Esophagus squamous epithelium (tissue), 5 donors: ENCODE measurements at places on chromosomes 7 and 10. TPM values are rescaled to one million over a fixed set of nuclear protein-coding genes. Genes with fewer than 3 reads are reported as not detected.

DNA sequence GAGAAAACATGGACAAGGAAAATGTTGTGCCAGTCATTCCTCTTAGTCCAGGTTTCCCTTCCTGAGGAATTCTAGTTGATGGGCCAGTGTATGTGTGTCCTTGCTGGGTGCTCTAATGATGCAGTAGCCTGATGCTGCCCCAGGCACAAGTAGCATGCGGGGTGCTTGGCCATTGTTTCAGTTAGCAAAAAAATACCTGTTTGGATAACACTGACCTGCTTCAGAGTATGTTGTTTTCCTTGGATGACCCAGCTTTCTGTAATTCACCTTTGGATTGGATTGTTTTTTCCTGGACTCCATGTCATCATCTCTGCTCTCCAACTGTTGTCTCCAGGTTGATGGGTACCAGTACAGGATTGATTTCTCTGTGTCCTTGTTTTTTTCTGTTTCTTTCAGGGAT is 169.2 kb downstream of the SND1 start:
- DNase-seq = no peak

GRCh38 chr7:81707966-81708365 is 61.9 kb downstream of the HGF start:
- no peak for DNase-seq

DNA sequence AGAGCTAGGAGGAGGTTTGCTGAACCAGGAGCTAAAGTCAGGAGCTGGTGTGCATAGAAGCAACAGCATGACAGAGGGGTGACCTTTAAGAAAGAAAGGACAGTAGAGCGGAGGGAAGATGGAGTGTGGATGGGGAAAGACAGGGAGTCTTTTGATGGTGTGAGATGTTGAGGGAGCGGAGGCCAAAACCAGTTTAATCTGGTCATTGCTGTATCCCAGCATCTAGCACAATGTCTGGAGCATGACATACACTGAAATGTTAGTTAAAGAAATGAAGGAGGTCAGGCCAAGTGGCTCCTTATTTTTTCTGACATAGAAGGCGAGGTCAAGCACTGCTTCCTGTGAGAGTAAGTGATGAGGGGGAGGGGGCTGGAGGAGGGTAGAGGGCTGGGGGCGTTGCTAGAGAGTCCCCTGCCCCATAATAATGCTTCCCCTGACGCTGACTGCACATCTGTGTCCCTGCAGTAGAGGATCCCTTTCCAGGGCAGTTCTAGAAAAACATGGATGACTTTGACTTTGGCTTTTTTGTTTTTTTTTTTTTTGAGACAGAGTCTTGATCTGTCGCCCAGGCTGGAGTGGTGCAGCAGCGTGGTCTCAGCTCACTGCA is 70.2 kb downstream of the ZNF467 start:
- no peak for DNase-seq

The TMEM178B gene
- total RNA-seq = 0.95 TPM

DNA sequence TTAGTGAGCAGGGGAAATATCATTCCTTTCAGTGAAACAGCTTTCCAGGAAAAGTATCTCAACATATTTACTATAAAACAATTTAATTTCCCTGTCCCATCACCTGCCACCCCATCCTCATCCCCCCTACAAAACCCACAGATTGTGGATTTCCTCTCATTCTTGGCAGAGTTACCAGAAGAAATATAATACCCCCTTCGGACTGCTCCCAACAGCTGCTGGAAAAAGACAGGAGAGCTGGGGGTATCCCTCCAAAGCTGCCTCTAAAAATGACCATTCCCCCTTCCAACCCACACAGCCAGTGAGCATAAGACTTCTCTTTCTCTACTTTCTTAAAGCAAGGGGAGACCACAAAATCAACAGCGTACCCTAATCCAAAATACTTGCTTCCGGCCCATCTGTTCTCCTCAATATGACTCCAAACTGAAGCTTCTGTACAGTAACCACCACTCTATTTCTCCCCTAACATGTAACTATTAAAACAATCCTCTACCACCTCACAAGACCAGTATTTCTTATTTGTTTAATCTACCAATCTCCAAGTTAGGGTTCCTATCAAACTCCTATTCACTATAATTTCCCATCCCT is 7.8 kb downstream of the FBXW4 start:
- no peak for DNase-seq

DNA sequence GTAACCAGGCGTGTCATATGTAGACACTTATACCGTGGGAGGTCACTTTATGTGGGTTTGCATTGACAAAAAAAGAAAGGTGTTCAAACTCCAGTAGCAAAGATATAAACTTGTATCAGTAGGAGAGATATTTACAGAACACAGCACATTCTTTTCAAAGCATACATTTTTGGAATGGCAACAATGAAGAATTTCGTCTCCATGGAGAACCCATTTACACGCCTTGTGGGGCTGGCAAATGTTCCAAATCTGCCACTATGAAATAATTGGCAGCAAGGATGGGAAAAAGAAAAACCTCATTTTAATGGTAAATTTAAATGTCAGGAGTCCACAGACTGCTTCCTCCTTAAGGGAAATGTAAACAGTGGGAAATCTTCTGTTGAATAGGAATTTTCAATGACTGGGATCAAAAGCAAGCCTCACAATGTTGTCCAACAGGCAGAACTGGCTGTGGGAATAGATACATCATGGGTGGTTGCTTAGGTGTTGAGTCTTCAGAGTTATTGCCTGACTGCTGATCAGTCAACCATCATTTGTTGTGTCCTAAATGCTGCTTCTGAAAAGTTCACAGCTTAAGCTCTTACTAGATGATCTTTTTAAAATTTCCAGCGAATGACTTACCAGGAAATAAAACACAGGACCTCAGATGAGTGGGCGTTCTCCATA is 256.6 kb upstream of the SEMA3C start:
- DNase-seq = no peak

The BTBD16 gene
- not detected for total RNA-seq

The SUN3 gene
- total RNA-seq = not detected

The CDH23 gene
- total RNA-seq = 1.2 TPM

DNA sequence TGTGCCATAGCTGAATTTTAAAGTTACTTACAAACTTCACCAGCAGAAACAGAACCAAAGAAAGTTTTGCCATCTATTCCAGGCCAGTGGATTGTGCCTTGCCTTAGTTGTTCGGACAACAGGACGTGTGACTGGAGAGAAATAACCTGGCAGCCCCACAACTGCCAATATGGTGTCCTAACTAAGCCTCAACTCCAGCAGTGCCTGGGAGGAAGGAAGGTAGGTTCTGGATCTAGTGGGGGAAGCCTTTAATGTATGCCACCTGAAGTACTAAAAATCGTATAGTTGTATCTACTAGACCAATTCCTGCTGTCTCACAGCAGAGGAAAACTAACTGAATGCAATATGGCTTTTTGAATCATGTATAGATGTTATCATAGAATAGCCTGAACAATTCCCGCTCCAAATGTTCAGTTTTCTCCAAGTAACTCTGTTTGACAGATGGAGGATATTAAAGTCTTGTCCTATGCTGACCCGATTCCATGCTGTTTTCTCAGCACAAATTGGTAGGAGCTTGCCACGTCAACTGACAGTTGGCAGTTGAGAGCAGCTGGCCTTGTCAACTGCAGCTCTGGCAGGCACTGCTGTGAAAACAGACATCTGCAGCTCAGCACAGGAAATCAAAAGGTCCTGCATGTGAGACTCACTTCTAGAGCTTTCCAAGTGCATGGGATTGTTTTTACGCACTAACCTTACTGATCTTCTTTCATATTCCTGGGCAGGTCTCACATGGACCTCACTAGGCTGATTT is 84.5 kb upstream of the WNT16 start:
- DNase-seq = no peak
